Fibroblast of skin of abdomen (primary cell): ENCODE measurements at places on chromosomes 4 and X.

DNA sequence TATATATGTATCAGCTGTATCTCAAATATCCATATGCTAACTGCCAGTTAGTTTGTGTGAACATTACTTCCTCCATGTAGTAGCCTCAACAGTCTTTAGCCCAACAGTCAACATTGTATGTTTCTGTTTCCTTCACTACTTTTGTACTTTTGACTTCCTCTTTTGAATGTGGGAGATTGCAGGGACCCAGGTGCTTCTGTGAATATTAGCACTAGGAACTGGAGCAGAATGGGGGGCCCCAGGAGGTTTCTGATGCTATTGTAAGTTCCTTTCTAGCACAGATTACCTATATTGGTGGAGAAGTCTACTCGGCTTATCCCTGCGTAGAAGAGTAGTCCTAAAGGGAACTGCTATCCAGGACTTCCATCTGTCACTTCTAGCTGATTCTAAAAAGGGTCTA lies 2.3 kb downstream of the PLAC8 start:
- DNase-seq: no peak

GRCh38 chr4:125244848-125245450 lies 69.8 kb upstream of the FAT4 start:
- peak; percentile 40 for DNase-seq

DNA sequence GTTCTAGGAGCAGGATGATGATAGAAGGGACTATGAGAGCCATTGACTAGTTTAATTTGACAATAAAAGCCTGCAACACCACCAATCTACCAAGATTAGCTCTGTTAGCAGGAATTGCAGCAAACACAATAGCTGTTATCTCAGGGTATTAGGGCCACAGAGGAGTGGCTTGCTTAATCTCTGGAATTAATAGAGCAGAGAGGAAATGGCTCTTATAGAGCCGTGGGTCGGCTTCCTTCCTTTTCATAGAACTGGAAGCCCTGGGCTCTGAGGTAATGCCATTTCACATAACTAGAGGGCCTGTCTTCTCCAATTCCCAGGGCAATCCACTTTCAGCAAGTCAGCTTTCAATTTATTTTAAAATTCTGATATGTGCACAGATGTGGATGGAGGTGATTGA lies 83.0 kb downstream of the MAMLD1 start:
- DNase-seq: no peak

DNA sequence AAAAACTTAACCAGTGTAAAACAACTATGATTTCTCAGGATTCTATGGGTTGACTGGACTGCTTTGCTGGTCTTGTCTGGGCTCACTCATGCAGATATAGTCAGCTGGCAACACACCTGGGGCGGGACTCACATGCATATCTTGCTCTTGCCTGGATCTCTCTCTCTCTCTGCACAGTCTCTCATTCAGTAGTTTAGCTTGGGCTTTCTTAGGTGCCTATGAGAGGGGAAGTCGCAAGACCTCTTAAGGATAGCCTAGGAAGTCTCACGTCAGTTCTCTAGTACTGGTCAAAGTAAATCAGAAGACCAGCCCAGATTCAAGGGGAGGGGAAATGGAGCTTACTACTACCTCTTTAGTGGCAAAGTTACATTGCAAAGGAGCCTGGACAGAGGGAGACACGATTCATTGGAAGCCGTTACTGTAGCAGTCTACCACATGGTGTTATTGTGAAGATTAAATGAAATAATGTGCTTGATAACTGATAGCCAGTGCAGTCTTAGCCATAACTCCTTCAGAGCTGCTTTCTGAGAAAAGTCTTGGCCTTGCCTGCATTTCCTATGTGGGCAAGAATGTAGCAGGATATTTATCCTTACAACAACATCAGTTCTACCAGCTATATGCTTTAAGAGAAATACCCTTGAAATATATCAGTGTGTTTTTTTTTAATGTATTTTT lies 2.1 kb downstream of the COPS4 start:
- DNase-seq: no peak

DNA sequence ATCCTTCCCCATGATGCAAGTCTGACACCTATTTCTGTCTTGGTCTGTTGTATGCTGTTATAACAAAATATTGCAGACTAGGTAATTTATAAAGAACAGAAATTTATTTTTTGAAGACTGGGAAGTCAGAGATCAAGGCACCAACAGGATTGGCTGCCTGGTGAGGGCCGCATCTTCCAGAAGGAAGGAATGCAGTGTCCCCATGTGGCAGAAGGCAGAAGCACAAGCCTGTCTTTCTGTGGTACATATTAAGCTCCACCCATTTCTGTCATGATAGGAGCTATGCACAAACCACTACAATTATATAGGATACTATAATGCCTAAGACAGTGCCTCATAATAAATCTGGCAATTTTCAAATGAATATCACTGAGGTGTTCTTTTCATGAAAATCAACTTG lies 502.3 kb upstream of the DIAPH2 start:
- no peak for DNase-seq

DNA sequence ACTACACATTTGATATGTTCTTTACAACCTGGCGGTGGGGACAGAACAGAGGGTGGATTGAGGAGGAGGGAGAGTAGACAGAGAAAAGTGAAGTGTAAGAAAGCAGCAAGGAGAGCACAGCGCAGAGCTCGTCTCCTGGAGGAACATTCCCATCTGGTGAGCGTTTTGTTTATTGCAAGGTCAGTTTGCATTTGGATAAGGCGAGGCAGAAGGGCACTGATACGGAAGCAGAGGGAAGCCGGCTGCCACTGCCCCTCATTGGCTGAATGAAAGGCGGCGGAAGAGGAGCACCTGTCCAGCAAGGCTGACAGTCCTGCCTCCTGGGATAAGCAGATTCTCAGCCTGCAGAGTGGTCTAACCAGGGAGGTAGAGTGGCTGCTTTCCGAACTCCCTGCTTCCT lies 83.2 kb downstream of the GPR143 start:
- DNase-seq: no peak

- DNase-seq: no peak
Measured at GRCh38 chrX:70960730-70961129, 29.8 kb upstream of the SLC7A3 start.

GRCh38 chrX:42097486-42097885 lies 174.1 kb upstream of the CASK start:
- DNase-seq: no peak

DNA sequence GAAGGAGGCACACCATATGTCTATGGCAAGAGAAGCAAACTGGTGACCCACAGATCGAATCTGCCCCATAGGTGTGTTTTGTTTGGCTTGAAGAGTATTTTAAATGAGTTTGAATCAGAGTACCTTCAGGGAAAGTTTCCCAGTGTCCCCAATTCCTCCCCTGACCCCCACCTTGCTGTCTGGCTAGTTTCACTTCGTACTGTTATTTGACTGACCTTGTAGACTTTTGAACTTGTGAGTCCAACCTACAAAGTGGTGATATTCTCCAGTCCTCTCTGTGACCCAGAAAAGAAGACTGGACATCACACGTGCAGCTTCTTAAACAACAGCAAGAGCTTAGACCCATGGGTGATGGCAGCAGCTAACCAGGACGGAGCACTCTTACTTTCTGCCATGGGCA lies 39.4 kb downstream of the PHKA2 start:
- DNase-seq: no peak

GRCh38 chr4:2334826-2335728 lies 73.2 kb upstream of the MXD4 start:
- no peak for DNase-seq

DNA sequence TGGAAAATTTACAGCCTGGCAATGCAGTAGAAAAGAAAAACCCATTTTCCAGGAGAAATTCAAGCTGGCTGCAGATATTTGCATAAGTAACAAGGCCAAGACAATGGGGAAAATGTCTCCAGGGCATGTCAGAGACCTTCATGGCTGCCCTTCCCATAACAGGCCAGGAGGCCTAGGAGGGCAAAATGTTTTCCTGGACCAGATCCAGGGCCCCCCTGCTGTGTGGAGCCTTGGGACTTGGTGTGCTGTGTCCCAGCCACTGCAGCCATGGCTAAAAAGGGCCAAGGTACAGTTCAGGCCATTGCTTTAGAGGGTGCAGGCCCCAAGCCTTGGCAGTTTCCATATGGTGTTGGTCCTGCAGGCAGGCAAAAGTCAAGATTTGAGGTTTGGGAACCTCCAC lies 29.8 kb downstream of the SOX3 start:
- DNase-seq: no peak

- DNase-seq: no peak
Measured at GRCh38 chr4:175930471-175930870, 118.4 kb upstream of the GPM6A start.

- peak; percentile 44 for DNase-seq
Measured at GRCh38 chr4:169099771-169100180, 89.7 kb upstream of the CBR4 start.

DNA sequence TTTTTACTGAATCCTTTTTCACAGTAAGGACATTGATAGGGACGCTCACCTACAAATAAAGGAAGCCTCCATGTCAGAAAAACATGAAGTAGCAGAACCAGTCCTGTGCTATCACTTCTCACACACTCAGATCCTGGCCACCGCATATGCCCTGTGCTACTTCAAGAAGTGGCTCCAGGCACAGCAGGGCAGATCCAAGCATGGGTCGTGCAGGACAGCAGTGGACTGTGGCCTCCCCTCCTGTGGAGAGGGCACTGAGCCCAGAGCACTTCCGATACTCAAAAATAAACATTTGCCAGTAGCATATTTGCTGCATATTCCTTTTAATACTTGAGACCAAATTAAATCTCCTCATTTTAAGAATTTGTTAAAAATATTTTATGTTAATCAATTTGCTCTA lies 167.9 kb downstream of the PRDM5 start:
- DNase-seq: no peak

DNA sequence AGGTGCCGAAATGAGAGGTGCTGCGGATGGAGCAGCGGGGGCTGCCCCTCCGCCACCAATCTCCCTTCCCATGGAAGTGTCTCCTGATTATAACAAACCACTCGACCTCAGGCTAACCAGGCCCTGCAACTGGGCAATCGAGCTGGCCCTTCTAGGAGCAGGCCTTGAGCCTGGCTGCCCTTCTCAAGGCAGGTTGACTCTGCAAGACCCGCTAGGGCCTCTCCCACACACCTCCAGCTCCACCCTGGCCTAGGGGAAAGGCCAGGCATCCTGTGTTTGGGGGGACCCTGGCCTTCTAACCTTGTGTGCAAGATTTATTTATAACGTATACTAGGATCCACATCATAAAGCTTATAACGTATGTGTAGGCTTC lies 3.7 kb upstream of the BCOR start:
- no peak for DNase-seq

DNA sequence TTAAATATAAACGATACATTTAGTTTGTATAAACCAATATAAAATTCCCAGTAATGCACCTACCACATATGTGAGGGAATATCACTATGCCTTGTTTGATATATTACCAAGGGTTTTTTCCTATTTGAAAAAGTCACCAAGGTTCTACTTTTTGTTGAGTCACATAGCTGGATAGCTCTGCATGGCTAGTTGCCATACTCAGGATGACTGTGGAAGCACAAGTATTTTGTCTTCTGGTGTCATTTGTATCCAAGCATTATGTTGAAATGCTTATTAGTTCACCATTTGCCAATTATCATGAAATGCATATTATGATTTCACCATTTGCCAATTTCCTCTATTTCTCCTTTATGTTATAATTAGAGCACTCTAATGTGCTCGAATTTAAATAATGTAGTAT lies 162.7 kb upstream of the TTC29 start:
- peak; percentile 33 for DNase-seq

DNA sequence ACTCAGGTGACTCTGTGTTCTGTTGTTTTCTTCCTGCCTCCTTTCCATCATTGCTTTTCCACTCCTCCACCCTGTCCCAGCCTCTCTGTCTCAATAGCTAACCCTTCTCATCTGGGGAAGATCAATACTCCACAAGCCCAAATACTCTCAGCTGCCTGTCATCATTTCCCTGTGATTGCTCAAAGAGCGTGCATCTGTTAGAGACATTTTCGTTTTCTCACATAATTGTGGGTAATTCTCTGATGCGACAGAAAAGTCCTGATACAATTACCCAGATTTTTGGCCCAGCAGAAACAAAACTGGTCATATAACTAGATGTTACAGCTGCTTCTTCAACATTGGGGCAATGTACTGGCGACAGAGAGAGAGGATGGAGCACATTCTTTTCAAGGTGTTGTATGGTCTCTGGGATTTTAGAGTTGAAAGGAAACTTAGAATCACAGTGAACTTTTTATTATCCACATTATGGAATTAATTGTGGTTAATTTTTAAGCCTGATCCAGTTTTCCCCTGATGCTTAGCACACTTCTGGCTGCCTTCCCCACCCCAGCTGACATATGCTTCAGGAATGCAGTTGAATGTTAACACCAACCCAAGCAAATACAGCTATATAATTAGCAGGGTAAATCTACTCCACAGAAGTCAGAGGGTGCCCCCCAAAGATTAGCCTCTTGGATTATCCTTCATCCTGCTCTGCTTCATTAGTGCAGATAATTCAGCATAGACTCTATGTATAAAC lies 171.4 kb upstream of the ANXA3 start:
- DNase-seq: peak; percentile 77

- no peak for DNase-seq
Measured at GRCh38 chr4:95610061-95610569, 61.3 kb upstream of the UNC5C start.

GRCh38 chr4:116881077-116881476 lies 204.3 kb downstream of the TRAM1L1 start:
- DNase-seq: no peak

- DNase-seq: no peak
Measured at GRCh38 chr4:90103991-90104390, 23.2 kb upstream of the CCSER1 start.

GRCh38 chrX:129230168-129230567 lies 293.1 kb downstream of the SMARCA1 start:
- DNase-seq: no peak

DNA sequence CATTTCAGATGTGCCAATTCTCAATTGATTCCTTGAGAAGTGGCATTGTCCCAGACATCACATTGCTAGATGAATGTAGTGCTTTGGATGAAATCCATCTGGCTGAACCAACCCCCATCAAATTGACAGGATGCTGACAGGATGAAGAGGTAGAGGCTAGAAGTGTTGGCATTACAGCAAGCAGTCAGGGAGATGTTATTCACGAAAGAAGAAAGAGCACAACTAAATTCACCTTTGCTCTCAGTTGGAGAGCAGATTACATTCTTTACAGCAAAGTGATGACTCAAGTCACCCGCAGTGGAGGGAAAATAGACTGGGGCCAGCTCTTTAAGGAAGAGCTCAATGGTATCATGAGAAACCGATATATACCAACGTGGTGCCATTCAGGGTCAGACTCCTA lies 259.6 kb downstream of the C4orf33 start:
- no peak for DNase-seq

DNA sequence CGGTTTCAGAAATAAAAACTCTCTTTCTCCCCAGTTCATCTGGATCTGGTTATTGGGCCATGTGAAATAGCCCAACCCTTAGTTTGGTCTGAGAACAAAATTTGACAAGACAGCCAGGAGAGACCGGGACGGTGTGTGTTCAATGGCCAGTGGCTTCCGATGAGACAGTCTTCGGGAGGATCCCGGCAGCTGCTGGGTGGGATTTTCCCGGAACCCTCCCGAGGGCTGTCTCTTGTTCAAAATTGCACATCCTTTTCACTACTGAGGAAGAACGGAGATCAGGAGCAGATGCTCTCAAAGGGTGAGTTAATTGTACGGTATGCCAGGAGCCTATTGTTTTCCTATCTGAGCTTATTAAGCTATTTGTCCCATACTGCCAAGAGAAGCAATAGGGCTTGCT lies 166.5 kb downstream of the PRR32 start:
- DNase-seq: peak; percentile 1

- peak; percentile 74 for DNase-seq
Measured at GRCh38 chrX:1727531-1728027, 112.7 kb downstream of the ASMT start.

- DNase-seq: peak; percentile 75
Measured at GRCh38 chr4:141713771-141714445, 77.5 kb downstream of the IL15 start.

- DNase-seq: peak; percentile 81
Measured at GRCh38 chr4:124203613-124204238, 508.8 kb downstream of the ANKRD50 start.
